Gastrocnemius medialis (tissue), 4 donors: ENCODE measurements at places on chromosomes 1 and 21. TPM values are rescaled to one million over a fixed set of nuclear protein-coding genes. Genes with fewer than 3 reads are reported as not detected.
A peak's percentile ranks its signal among the peaks of the same experiment; 100 is the strongest.

DNA sequence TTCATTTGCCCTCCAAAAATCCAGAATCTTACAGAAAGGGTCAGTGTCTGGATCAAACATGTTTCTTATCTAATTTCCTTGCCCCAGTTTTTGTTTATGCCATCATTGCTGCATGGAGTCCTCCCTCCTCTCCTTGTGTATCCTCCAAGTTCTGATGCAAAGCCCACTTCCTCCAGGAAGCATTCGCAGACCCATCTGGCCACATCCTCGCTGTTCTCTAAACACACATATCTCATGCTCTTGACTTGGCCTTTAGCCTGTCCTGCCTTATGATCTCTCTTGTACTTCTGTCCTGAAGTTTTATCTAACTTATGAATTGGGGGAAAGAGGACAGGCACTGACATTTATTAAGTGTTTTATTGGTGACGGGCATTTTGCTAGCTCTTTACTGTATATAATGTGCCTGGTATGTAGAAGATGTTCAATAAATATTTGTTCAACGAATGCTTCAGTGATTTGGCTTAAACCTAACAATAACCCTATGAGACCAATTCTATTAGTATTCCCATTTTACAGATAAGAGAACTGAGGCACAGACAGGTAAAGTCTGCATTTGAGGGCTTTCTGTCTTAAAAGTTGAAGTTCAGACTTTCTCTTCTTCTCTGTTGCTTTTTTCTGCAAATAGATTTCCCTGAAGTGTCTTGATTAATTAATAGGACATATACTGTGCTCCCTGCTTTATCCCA lies 19.2 kb upstream of the ID3 start:
- no peak overlapping the region for H3K4me3 ChIP-seq
- H3K36me3 ChIP-seq: no peaks in the 10 kb centered on the region
- H3K27me3 ChIP-seq: no peaks in the 10 kb centered on the region
- H3K4me1 ChIP-seq: peaks cover 25% of the 10 kb centered on the region

- peaks cover 17% of the 10 kb centered on the region for H3K36me3 ChIP-seq
- peaks cover 17% of the 10 kb centered on the region for H3K27me3 ChIP-seq
- no peak for DNase-seq
- H3K27ac ChIP-seq: no peak overlapping the region
- no peak overlapping the region for H3K4me3 ChIP-seq
Measured at GRCh38 chr1:212611000-212611948, 2.7 kb downstream of the ATF3 start.

DNA sequence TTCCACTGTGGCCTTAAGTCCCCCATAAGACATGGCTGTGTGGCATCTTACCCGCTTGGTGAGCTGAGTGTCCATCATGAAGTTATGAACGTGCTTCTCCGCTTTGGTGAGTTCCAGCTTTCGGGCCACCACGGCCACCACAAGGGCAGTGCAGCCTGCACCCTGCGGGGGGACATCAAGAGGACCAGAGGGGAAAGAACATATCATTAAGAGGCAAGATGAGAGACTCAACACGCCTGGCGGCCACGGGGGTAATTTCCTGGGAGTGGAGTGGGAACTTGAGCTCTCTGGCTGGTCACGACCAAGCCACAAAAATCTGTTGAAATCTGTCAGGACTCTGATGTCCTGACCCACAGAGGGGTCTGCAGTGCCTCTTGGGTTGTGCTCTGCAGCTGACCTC lies 117.9 kb upstream of the ADAR start:
- no peaks in the 10 kb centered on the region for H3K36me3 ChIP-seq
- no peak overlapping the region for H3K4me3 ChIP-seq
- no peaks in the 10 kb centered on the region for H3K27me3 ChIP-seq
- no peak overlapping the region for H3K27ac ChIP-seq
- no peak for DNase-seq

- no peak overlapping the region for H3K4me3 ChIP-seq
- peaks cover 5% of the 10 kb centered on the region for H3K27me3 ChIP-seq
- H3K36me3 ChIP-seq: no peaks in the 10 kb centered on the region
- peaks cover 8% of the 10 kb centered on the region for H3K4me1 ChIP-seq
- no peak for DNase-seq
- no peak overlapping the region for H3K27ac ChIP-seq
Measured at GRCh38 chr1:5996641-5997270, 4.5 kb upstream of the NPHP4 start.

The ST6GALNAC3 gene
- 3.9 TPM for total RNA-seq

- no peaks in the 10 kb centered on the region for H3K4me1 ChIP-seq
- H3K27me3 ChIP-seq: peaks cover 79% of the 10 kb centered on the region
- no peak for DNase-seq
- H3K27ac ChIP-seq: no peak overlapping the region
- no peaks in the 10 kb centered on the region for H3K36me3 ChIP-seq
Measured at GRCh38 chr1:3070644-3071564, 1.9 kb downstream of the PRDM16 start.

DNA sequence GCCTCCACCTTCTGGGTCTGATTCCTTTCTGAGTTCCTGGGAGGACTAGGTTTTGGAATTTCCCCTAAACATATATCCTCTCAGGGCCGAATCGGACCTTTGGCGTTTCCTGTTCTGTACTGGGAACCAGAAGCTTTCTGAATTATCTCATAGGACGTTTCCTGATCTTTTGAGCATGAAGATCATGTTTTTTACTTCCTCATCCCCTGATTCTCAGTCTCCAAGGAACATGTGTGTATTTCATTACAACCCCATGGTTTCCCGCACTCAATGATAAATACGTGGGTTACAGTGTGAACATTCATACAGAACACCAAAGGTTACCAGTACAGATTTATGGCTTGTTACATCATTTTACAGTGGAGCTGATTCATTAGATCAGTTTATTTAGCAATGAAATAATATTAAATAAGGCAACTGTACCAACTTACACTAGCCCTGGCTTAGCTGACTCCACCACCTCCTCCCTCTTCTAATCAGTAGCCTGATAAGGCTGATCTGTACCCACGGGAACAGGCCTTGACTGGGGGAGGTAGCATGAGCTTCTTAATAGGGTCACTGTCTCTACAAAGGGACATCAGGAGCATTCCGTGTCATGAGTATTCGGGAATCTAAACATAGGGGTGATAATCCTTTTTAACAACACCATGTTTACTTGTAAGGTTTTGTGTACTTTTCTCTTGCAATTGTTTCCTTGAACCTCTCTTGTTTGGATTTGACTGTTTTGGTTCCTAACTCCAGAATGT lies 57.8 kb upstream of the ERRFI1 start:
- H3K4me3 ChIP-seq: no peak overlapping the region
- no peak for DNase-seq
- peaks cover under 1% of the 10 kb centered on the region for H3K4me1 ChIP-seq
- peak overlapping the region; percentile 20 for H3K27ac ChIP-seq
- no peaks in the 10 kb centered on the region for H3K27me3 ChIP-seq

DNA sequence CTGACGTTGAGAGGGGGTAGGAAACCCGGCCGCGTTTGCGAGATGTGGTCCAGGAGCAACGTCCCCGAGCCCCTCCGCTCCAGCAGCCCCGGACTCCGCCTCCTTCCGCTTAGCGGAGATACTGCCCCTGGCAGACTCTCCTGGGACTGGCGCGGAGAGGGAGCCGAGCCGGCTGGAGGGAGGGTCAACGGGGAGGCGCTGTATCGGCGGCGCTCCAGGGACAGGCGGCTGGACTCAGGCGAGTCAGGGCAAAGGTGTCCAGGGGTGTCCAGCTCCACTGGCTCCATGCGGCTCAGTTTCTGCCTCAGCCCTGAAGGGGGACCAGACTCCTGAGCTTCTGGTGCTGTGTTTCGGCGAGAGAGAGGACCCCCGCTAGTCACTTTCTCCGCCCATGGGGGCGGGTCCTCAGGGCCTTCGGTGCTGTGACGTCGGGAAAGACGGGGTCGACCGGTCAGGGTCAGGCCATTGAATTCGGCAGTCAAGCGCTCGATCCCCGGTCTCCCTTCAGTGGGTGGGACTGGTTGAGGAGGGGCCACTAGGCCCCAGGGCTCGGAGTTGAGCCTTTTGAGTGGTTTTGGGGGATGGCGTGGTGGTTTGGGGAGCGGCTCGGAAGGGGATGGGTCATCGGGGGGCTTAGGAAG lies 2.8 kb upstream of the LIX1L start:
- H3K27ac ChIP-seq: peak overlapping the region; percentile 88
- H3K36me3 ChIP-seq: no peaks in the 10 kb centered on the region
- DNase-seq: peak; percentile 80
- H3K4me1 ChIP-seq: peaks cover 56% of the 10 kb centered on the region
- H3K27me3 ChIP-seq: no peaks in the 10 kb centered on the region

DNA sequence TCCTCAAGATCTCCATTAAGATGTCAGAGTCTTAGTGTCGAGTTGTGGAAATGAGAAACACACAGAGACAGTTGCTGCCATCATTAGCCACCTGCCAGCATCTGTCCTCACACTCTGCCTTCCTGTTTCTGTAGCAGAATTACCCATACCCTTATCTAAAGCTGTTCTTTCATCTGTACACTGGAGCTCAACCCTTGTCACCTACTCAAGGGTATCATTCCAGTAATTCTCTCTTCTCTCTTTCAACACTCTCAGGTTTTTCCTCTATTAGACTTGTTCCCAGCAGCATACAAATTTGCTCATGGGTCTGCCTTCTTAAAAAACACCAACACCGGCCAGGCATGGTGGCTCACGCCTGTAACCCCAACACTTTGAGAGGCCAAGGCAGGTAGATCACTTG lies 27.4 kb upstream of the RNF2 start:
- H3K4me1 ChIP-seq: no peaks in the 10 kb centered on the region
- DNase-seq: no peak
- no peaks in the 10 kb centered on the region for H3K27me3 ChIP-seq

DNA sequence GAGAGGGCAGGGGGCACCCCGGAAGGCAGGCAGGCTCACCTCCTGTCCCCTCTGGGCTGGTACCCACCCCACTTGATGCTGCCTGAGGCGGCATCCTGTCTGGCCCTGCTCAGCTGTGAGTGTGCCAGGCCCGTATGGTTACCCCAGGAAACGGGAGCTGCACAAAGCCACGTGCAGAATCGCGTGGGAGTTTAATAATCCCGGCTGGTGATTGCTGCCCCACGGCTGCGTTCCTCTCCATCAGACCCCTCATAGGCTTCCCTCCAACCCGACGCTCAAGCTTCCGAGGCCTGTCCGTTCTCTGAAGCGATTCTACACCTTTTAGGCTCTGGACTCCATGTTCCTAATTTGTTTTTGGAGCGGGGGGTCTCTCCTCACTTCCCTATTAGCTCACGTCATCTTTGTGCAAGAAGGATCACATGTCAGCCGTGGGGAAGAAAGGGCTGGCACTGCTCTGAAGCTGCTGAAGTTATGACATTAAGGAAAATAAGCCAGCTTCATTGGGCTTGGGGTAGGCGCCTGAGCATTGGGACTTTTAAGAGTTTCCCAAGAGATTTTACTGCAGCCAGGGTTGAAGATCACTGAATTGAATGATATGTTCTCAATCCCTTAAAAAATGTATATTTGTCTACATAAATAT lies 1.1 kb upstream of the B3GALT5 start:
- no peak for DNase-seq
- H3K36me3 ChIP-seq: no peaks in the 10 kb centered on the region
- peaks cover 20% of the 10 kb centered on the region for H3K27me3 ChIP-seq
- H3K27ac ChIP-seq: no peak overlapping the region
- H3K4me3 ChIP-seq: no peak overlapping the region

The MNDA gene
- total RNA-seq: 2.7 TPM

DNA sequence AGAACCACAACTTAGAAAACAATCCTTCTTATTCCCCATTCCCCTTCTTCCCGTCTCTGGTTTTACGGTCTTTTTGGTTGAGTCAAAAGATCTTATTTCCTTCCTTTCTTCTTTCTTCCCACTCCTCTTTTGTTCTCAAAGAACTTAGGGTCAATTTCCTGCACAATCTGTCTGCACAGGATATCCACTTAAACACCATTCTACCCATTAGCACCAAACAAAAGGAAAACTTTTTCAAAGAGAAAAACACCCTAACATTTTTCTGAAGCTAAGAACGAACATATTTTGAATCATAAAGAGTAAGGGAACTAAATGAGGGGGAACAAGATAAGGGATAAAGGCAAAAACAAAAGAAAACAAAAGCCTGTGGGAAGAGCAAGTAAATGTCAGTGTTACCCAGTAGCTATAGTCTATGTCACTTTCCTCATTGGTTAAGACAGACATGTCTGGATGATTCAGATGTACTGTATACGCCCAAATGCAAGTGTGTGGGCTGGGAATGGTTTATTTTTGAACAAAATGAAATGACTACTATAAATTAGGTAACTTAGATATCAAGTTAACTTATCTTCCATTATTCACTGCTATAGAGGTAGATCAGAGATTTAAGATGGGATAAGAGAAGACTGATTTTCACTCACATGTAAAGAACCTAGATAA lies 59.9 kb downstream of the TOR3A start:
- H3K4me1 ChIP-seq: peaks cover 2% of the 10 kb centered on the region
- peak overlapping the region; percentile 2 for H3K27ac ChIP-seq
- H3K27me3 ChIP-seq: no peaks in the 10 kb centered on the region
- no peaks in the 10 kb centered on the region for H3K36me3 ChIP-seq

The TSPEAR gene
- not detected for total RNA-seq

The GRHL3 gene
- not detected for total RNA-seq

GRCh38 chr1:33971018-33971710 lies 107.3 kb downstream of the HMGB4 start:
- no peak overlapping the region for H3K27ac ChIP-seq
- H3K4me1 ChIP-seq: no peaks in the 10 kb centered on the region
- H3K36me3 ChIP-seq: no peaks in the 10 kb centered on the region
- DNase-seq: no peak
- no peaks in the 10 kb centered on the region for H3K27me3 ChIP-seq

The DNAJC8 gene
- 53.8 TPM for total RNA-seq

GRCh38 chr1:180928331-180929230 lies 15.9 kb downstream of the KIAA1614 start:
- H3K27ac ChIP-seq: no peak overlapping the region
- no peak overlapping the region for H3K4me3 ChIP-seq
- peaks cover 23% of the 10 kb centered on the region for H3K4me1 ChIP-seq
- no peaks in the 10 kb centered on the region for H3K36me3 ChIP-seq
- no peaks in the 10 kb centered on the region for H3K27me3 ChIP-seq

GRCh38 chr1:196034080-196034706 lies 574.0 kb downstream of the KCNT2 start:
- no peak for DNase-seq
- H3K4me3 ChIP-seq: no peak overlapping the region
- no peak overlapping the region for H3K27ac ChIP-seq
- H3K4me1 ChIP-seq: no peaks in the 10 kb centered on the region

DNA sequence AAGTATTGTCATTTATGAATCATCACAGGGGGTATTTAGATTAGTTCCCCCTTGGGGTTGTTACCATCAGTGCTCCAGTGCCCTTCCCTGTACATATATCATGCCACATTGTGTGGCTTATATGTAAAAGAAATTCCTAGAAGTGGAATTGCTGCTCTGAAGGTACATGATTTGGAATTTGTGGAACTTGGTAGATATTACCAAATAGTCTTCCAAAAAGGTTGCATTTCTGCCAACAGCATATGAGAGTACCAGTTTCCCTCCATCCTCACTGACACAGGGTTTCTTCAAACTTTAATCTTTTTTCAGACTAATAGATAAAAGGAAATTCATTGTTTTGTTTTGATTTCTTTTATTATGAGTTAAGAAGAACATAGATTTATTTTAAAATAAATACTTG lies 41.3 kb downstream of the AKNAD1 start:
- no peaks in the 10 kb centered on the region for H3K27me3 ChIP-seq
- DNase-seq: no peak
- H3K27ac ChIP-seq: peak overlapping the region; percentile 70
- no peak overlapping the region for H3K4me3 ChIP-seq
